NCI-H1105 treated with DMSO at 0.1 percent for 48 hours (cell line): ENCODE measurements at places on chromosomes 6 and 20.
A peak's percentile ranks its signal among the peaks of the same experiment; 100 is the strongest.

GRCh38 chr6:10375391-10375969 lies 39.4 kb downstream of the TFAP2A start:
- DNase-seq: no peak

DNA sequence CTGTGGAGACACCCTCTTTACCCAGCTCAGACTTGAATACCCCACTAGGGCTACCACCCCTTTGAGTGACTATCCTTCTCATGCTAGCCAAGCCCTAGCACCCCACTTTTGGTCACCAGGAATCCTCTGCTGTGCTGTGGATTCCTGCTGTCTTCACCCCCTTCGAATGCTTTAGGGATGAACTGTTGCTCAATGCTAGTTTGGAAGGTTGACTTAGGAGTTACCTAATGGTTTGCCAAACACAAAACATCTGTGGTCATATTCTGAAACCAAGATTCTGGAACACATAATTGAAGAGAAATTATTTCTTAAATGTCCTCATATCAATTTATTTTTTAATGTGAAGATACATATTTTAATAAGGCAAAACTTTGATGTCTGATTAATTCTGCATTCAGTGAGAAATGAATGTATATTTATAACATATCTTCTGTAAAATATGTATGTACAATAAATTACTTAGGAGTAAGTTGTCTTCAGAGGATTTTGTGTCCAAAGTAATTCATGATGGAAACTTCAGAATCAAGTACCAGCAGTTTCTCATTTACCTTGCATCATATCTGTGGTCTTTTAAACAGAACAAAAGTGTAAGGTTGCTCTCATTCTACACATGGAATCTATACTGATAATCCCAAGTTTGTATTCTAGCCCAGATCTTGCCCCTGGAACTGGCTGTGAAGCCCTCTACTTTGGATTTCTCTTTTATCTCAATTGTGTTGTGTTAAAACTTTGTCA lies 46.9 kb downstream of the TMEM200A start:
- DNase-seq: no peak

- DNase-seq: no peak
These were observed 18.2 kb downstream of the FERMT1 start for GRCh38 chr20:6104493-6105188.

GRCh38 chr20:52150440-52151258 lies 40.9 kb downstream of the ZFP64 start:
- DNase-seq: peak; percentile 53

GRCh38 chr6:111057074-111057752 lies 30.1 kb upstream of the SLC16A10 start:
- peak; percentile 71 for DNase-seq

- DNase-seq: no peak
These were observed 4.4 kb upstream of the CST3 start for GRCh38 chr20:23641936-23642751.

GRCh38 chr20:51985013-51985415 lies 182.7 kb upstream of the SALL4 start:
- DNase-seq: no peak

DNA sequence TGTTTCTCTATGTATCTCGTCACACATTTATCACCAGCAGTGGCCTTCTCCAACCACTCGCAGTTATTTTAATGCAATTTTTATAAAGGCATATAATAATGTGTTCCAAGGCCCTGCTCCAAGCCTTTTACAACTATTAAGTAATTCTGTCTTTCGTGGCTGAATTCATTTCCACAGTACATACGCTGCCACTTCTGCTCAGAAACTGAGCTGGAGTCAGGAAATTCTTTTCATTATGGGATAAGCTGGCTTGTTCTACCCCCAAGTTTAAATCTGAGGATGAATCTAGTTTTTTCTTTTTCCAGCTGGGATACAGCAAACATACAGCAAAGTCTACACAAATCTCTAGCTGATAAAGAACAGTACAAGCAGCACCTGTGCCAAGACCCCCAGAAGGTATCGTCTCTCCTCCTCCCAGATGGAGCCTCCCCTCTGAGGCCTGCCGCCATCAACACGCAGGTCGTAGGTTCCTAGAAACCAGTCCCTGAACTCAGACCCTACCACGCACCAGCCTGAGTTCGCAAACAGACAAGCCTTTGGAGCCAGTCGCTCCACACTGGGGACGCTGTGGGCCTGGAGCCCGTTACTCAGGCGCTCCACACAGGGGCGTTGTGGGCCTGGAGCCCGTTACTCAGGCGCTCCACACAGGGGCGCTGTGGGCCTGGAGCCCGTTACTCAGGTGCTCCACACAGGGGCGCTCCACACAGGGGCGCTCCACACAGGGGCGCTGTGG lies 263.5 kb downstream of the THBS2 start:
- no peak for DNase-seq

DNA sequence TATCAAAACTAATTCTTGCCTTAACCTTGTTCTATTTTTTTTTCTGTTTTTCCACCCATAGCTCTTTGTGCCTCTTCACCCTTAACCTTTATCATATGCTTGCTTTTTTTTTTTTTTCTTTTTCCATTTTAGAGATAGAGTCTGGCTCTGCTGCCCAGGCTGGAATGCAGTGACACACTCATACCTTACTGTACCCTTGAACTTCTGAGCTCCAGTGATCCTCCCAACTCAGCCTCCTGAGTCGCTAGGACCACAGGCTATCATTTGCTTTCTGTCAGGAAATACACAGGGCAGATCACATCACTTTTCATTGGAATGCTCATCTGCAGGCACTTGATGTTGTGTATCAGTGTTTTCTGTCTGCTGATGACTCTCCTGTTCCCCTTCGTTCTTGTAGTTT lies 33.5 kb downstream of the TMEM170B start:
- no peak for DNase-seq

DNA sequence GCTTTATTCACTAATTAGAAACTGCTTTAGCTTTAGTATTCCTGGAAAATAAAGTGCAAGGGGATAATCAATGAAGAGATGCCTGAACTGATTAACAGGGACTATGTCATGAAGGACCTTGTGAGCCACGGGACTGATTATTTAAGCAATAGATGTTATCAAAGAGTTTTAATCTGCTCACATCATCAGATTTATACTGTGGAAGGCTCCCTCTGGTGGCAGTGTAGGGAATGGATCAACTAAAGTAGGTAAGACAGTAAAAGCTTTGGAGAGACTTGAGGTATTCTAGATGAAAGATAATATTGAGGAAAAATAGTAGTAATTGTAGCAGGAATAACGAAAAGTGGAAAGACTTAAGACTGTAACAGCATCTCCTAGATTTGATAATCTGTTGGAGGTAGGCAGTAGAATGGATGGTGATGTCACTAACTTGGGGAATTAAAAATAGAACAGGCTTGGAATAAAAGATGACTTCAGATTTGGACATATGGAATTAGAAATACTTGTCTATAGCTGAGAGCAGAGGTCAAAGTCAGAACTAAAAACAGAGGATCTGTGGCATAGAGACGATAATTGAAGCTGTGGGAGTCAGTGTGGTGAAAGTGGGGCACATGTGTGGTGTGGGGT lies 80.3 kb upstream of the HTR1E start:
- peak; percentile 48 for DNase-seq

- no peak for DNase-seq
These were observed 117.9 kb downstream of the LRRC1 start for GRCh38 chr6:53912661-53913060.
